ENCODE measurements at places on chromosomes 2 and 18.

- DNase-seq: no peak
These were observed 15.2 kb downstream of the NABP1 start for GRCh38 chr2:191693166-191693565.

DNA sequence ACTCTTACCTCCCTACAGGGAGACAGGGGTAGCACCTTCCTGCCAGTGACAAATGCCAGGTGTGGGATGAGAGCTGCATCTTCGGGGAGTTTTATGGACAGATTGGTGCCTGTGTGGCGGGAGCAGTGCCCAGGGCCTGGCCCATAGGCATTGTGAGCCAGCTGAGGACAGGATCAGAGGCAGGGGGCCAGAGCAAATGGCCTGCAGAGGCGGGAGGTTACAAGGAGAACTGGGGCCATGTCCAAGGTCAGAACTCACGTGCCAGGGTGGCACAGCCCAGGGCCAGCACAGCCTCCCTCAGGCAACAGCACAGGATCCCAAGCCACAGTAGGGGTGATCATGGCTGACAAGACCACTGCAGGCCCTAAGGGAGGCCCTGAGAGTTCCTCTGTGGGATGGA lies 40.2 kb upstream of the MCFD2 start:
- no peak for DNase-seq

GRCh38 chr2:8534729-8535468 lies 147.0 kb upstream of the ID2 start:
- DNase-seq: no peak

DNA sequence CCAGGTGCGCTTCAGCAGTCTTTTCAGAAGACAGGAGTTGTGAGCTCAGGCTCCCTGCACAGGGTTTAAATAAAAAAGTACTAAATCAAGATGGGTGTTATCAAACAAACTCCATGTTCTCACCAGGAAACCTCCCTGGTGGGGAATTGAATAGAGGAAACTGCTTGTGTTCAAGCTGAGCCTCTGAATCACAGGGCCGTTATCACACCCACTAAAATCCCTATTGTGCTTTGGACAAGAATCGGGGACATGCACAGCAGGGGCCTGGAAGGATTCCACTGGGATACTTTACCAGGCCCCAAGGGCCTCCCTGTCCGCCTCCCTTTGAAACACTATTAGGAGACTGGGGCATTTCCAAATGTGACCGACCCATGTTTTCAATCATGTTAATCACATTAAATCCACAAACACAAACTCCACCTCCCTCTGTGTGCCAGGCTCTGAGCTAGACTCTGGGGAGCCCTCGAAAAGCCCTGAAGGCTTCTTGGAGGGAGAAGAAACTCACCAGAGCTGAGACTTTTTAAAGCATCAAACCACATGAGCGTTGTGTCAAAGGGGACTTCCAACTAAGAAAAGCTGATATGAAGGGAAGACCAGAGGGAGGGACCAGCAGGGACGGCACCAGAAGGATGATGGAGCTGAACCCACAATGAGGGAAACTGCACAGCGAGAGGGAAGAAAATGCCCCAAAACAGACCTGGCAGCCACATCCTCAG lies 458.7 kb upstream of the ID2 start:
- DNase-seq: no peak

DNA sequence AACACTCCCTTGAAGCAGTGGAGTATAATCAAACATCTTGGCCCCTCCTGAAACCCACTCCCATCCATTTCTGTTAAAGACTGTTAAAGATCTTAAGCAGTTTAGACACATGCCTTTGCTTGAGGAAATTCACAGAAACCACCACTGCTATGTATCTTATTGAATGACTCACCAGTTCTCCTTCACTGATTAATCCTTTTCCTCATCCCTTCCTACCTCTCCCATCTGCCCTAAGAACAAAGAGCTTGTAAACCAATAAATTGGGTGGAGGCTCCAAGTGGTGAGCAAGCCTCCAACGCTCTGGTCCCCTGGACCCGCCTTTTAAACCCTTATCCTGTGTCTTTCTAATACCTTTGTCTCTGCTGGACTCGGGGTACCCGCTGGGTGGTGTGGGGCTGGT lies 746.1 kb downstream of the LRP1B start:
- peak; percentile 18 for DNase-seq

- no peak for DNase-seq
These were observed 40.9 kb downstream of the DSG2 start for GRCh38 chr18:31538837-31539236.

GRCh38 chr2:32358111-32358482 lies 1.3 kb downstream of the BIRC6 start:
- no peak for DNase-seq

- DNase-seq: no peak
These were observed 178.6 kb downstream of the MYT1L start for GRCh38 chr2:2152451-2152850.

GRCh38 chr2:40316620-40317019 lies 135.3 kb downstream of the SLC8A1 start:
- no peak for DNase-seq

GRCh38 chr18:49582579-49582978 lies 20.7 kb downstream of the LIPG start:
- DNase-seq: no peak

GRCh38 chr2:46325182-46325928 lies 28.1 kb downstream of the EPAS1 start:
- DNase-seq: no peak

DNA sequence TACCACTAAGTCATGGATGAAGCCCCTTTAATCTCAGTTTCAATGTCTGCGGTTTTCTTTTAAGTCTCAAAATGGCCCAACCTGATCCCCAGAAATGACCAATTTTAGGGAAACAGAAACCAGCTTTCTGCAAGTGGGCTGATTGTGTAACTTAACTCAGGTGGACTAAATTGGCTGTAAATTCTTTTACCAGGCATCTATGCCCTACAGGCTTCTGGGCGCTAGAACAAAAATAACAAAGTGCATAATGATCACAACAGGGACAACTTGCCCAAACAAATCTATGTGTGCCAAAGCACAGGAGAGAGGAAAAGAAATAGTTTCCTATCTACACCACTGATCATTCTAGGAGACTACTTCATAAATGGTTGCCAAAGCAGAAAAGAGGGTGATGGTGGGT lies 112.3 kb upstream of the SETBP1 start:
- no peak for DNase-seq

DNA sequence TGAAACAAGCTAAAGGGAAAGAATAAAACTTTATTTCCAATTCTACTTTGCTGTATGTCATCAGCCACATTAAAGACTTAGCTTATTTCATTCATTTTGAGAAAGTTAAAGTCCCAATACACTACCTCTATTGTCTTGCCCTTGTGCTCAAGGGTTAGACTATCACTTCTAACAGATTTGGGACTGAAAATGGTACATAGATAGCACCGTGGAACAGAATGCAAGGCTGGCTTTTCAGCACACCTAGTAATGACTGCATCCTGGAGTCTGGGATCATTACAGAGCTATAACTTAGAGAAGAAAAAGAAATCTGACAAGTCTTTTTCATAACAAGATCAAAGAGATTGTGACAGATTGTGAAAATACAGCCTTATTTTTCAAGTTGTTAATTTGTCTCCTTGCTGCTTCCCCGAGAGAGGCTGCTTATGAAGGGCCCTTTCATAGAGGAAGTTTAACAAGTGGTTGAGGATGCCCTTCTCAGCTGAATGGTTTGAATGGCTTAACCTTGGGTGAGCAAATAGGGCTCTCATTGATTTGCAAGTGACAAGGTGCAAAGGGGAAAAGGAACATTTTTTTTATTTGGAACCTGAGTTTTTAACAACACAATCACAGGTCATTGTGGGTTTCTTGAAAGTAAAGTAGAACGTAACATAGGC lies 371.8 kb downstream of the EPHA4 start:
- DNase-seq: no peak

GRCh38 chr2:68411397-68412126 lies 46.5 kb downstream of the PLEK start:
- DNase-seq: no peak

DNA sequence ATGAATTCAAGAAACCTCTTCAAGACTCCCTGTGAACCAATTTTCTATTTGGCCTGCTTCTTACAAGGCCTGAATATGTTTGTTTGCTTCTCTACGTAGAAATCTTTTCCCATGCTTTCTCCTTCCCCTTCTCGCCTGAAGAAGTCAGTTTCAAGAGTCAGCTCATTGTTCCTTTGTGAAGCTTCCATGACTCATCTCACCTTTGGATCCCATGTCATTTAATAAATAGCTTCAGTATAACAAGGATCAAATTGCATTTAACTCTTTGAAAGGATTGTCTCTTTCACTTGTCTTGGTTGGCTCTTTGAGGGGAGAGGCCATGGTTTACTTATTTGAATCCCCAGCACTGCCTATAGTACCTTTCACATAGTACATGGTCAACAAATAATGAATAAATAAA lies 28.4 kb downstream of the CPS1 start:
- DNase-seq: no peak

GRCh38 chr18:56333839-56334238 lies 304.6 kb downstream of the TXNL1 start:
- DNase-seq: peak; percentile 20

GRCh38 chr2:232871835-232872736 lies 2.0 kb downstream of the SNORC start:
- DNase-seq: no peak

DNA sequence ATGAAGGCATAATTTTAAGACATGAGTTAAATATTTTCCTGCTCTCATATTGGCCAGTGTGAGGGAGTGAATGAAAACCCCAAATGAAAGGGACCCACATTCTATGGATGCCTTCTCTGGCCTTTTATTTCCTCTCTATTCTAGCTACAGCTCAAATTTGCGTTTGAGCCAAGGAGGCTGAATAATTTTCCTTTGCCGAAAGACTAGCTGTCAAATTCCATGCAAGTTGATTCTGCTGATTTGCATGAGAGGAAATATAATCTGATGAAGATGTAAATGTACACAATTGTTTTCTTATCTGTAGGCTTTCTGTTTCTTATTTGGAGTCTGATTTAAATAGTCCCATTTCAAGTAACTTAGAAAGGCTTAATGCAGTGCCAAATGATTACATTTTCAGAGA lies 438.4 kb upstream of the SPRED2 start:
- no peak for DNase-seq

- no peak for DNase-seq
These were observed 37.9 kb downstream of the LYPD1 start for GRCh38 chr2:132632000-132632649.

DNA sequence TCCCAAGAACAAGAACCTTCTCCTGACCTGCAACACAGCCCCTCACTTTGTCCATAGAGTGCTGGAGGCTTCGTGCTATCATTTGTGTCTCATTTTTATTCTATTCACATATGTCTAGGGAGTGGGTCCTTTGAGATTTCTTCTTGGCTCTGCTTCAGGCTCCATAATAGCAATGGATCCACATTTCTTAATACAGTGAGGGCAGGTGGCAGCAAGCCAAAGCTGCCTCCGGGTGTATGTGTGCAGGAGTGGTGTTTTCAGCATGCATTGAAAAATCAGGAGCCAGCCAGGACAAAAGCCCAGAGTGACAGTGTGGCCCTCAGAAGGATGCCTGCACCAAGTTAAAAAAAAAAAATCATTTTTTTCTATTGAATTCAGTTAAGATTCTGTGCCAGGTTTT lies 115.1 kb upstream of the PELI1 start:
- DNase-seq: peak; percentile 77

DNA sequence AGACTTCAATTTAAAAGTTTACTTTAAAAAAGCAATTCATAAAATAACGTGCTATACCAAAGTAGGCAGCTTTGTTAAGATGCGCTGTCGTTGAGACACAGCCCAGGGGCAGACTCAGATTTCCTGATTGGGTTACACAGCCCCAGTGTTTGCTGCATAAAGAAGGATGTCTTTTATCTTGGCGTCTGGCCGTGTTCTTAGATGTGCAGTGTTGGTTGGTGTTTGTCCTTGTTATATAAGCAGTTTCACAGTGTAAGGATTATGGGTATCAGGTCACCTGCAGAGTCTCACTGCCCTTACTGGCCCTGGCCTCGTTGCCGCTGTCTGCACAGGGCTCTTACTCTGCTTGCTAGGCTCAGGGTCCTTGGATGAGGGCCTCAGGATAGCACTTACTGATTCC lies 108.5 kb downstream of the WDSUB1 start:
- DNase-seq: no peak

GRCh38 chr2:85888020-85888683 lies 638 bp downstream of the ST3GAL5 start:
- no peak for DNase-seq

- no peak for DNase-seq
These were observed 900.1 kb downstream of the MBD2 start for GRCh38 chr18:53324353-53324752.

GRCh38 chr2:172449911-172450550 lies 22.6 kb downstream of the ITGA6 start:
- peak; percentile 37 for DNase-seq

DNA sequence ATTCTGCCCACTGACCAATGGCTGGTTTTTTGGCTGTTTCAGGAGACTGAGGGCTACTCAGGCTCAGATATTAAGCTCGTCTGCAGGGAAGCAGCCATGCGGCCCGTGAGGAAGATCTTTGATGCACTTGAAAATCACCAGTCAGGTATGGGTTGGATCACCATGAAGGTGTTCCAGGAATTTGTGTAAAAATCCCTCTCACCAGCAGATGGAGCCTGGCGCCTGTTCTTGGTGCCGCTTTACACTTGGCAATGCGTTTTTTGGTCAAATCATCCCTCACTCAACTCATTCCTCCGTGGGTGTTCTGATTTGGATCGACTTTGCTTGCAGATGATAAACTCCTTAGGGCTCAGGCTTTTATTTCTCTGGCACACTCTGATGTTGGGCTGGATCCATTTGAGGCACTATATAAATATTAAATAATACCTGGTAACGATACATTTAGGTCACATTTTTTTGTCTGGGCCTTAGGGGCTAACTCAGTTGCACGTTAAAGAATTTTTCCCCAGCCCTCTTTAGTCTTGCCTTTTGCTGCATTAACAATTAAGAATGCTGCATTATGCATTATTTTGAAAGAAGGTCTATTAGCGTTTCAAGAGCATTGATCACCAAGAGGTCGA lies 50.0 kb downstream of the HDHD2 start:
- peak; percentile 56 for DNase-seq

DNA sequence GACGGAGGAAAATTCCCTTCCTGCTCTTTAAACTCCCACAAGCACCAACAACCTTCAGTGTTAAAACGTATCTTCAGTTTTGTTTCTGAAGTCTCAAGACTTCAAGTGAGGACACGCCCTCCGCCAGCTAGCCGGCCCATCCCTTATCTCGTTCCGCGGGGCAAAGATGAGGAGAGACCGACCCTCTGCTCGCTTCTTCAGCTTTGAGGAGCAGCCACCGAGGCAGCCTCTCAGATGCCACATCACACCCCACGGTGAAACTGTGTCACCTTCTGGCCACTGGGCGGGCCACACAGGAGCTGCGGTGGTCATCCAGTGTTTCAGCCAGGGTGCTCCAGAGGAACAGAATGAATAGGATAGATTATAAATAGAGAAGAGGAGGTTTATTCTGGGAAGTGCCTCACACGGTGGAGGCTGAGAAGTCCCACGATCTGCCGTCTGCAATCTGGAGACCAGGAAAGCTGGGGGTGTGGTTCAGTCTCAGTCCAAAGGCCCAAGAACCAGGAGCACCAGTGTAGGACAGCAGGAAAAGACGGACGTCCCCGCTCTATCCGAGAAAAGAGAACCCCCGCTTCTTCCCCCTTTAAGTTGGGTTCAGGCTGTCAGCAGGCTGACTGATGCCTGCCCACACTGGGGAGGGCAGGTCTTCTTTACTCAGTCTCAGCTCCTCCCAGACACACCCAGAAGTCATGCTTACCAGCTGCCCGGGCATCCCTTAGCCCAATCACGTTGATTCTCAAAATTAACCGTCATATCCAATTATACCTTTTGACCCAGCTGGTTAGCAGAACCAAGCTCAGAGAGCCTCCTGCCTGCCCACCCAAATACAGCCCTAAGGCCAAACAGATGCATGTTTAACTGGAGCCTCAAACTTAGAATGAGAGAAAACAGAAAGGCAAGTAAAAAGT lies 399.7 kb upstream of the ID2 start:
- no peak for DNase-seq

Data from fibroblast of skin of scalp (primary cell).